ENCODE measurements at places on chromosomes 3 and 15.
A peak's percentile ranks its signal among the peaks of the same experiment; 100 is the strongest.

- H3K4me1 ChIP-seq = no peaks in the 10 kb centered on the region
- no peaks in the 10 kb centered on the region for H3K36me3 ChIP-seq
- 0 out of 2 replicates have a peak, but pooled peaks cover 4% of the 10 kb centered on the region for H3K27me3 ChIP-seq
- DNase-seq = no peak
- no peak overlapping the region for H3K27ac ChIP-seq
- H3K4me3 ChIP-seq = no peak overlapping the region
These were observed 127.1 kb downstream of the ABHD5 start for GRCh38 chr3:43817825-43818224.

GRCh38 chr3:57820479-57820878, 64.4 kb downstream of the SLMAP start:
- H3K36me3 ChIP-seq = no peaks in the 10 kb centered on the region
- H3K4me3 ChIP-seq = no peak overlapping the region
- no peak overlapping the region for H3K27ac ChIP-seq
- H3K27me3 ChIP-seq = no peaks in the 10 kb centered on the region
- peaks cover 17% of the 10 kb centered on the region for H3K4me1 ChIP-seq

DNA sequence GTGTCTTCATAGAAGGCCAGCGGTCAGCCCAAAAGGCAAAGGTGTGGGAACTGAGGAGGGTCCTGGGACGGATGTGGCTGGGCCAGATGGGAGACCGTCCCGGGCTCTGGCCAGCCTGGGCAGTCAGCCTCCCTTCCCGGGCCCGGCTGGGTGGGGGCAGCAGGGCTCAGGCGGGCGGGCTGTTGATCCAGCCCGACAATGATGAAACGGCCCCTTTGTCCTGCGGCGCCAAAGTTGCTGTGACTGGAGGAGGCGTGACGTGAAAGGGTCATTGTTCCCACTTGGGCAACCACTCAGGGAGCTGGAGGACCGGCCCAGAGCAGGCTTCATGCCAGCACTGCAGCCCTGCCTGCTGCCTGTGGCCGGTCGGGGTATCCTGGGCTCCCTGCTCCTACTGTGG, 16.5 kb downstream of the DUSP7 start:
- no peak overlapping the region for H3K4me3 ChIP-seq
- no peaks in the 10 kb centered on the region for H3K27me3 ChIP-seq
- no peak overlapping the region for H3K27ac ChIP-seq
- no peak for DNase-seq

DNA sequence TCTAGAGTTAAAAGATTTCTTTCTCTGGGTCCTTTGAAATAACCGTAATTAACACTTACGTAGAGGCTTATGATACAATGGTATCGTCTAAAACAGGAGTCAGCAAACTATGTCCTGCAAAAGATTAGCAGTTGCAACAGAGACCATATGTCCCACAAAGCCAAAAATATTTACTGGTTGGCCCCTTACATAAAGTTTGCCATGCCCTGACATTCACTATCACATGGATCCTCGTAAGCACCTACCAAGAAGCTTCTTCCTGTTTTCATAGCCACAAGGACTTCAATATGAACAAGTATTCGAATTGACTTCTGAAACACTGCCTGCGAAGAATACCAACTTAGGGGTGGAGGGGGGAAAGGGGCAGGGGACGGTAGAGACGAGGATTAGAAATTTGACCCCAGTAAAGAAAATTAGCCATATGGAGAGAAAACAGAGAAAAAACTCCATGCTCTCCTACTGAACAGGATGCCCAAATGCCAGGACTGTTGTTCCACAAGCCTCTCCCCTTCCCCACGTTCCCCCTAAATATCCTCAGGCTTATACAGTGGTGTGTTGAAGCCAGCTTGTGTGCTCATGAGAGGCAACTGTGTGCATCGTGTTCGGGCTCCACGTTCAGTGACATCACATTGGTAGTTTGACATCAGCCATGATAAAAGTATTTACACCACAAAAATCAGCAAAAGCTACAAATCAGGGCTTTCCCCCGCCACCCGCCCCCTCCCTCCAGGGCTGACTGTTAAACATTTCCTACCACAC, 144.1 kb upstream of the HES1 start:
- no peaks in the 10 kb centered on the region for H3K36me3 ChIP-seq
- H3K4me3 ChIP-seq = no peak overlapping the region
- H3K27ac ChIP-seq = no peak overlapping the region
- peaks cover 34% of the 10 kb centered on the region for H3K27me3 ChIP-seq
- no peak for DNase-seq

GRCh38 chr15:96353416-96353929, 23.0 kb downstream of the NR2F2 start:
- DNase-seq = no peak
- H3K27me3 ChIP-seq = no peaks in the 10 kb centered on the region
- no peaks in the 10 kb centered on the region for H3K36me3 ChIP-seq
- H3K4me3 ChIP-seq = peak overlapping the region; percentile 80
- peaks cover 43% of the 10 kb centered on the region for H3K4me1 ChIP-seq

DNA sequence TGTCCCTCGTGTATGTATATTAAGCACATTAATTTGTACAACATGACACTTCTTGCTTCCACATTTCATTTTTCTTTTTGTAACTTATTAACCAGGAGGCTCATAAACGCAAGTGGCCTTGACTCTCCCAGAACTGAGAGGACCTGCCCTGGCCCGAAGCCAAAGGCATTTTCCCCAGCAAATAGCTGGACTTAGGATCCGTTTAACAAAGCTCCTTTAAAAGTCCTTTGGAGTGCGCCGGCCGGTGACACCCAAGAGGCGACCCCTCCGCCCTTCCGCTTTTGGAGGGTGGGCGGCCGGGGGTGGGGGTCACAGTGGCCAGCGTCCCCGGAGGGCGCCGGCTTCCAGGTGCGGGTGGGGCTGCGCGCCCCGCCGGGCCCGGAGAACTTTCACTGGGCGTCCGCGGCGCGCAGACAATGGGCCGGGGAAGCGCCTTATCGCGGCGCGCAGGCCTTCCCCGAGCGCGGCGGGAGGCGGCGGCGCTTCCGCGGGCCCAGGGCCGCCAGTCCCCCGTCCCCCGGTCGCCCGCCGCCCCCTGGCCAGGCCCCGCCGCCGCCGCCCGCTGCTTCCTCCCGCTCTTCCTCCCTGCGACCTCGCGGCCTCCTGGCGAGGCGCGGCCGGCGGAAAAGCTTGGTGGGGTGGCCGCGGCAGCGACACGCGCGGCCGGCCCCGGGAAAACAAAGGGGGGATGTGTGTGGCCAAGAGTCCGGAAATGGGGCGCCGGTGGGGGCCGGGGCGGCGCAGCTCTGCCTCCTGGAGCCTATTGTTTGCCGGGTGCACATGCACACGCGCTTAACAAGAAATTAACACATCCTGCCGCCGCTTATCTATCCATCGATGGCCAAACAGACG, 613.4 kb downstream of the MCTP2 start:
- H3K4me1 ChIP-seq = no peaks in the 10 kb centered on the region
- DNase-seq = peak; percentile 5
- no peak overlapping the region for H3K4me3 ChIP-seq
- no peaks in the 10 kb centered on the region for H3K36me3 ChIP-seq
- H3K27ac ChIP-seq = no peak overlapping the region
- no peaks in the 10 kb centered on the region for H3K27me3 ChIP-seq

GRCh38 chr15:61076598-61077170, 152.4 kb downstream of the RORA start:
- no peak overlapping the region for H3K27ac ChIP-seq
- H3K36me3 ChIP-seq = no peaks in the 10 kb centered on the region
- no peaks in the 10 kb centered on the region for H3K27me3 ChIP-seq
- H3K4me1 ChIP-seq = no peaks in the 10 kb centered on the region
- H3K4me3 ChIP-seq = no peak overlapping the region

- H3K4me3 ChIP-seq = no peak overlapping the region
- H3K36me3 ChIP-seq = no peaks in the 10 kb centered on the region
- H3K27ac ChIP-seq = no peak overlapping the region
- H3K4me1 ChIP-seq = peaks cover 7% of the 10 kb centered on the region
These were observed 64.4 kb downstream of the GTPBP8 start for GRCh38 chr3:113055201-113055600.

DNA sequence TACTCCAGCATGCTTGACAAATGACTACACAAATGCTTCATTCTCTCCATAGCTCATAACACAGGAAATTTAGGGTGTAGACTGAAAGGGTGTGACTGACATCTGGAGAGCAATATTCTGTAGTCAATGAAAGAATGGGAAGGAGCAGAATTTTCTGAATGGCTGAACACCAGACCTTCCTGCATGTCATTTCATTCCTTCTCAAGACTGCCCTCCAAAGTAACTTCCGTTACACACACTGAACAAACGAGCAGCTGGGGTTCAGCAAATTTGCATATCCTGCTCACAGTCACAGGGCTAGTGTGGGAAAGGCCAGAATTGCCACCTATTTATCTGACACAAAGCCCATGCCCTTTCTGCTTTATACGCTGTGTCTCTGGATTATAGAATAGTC, 325.0 kb upstream of the CFAP20DC start:
- H3K27ac ChIP-seq = no peak overlapping the region
- no peaks in the 10 kb centered on the region for H3K36me3 ChIP-seq
- H3K27me3 ChIP-seq = no peaks in the 10 kb centered on the region
- DNase-seq = no peak

GRCh38 chr3:179825527-179826246, 172.8 kb downstream of the USP13 start:
- no peak overlapping the region for H3K27ac ChIP-seq
- H3K36me3 ChIP-seq = no peaks in the 10 kb centered on the region
- no peaks in the 10 kb centered on the region for H3K4me1 ChIP-seq
- H3K4me3 ChIP-seq = no peak overlapping the region
- DNase-seq = no peak

DNA sequence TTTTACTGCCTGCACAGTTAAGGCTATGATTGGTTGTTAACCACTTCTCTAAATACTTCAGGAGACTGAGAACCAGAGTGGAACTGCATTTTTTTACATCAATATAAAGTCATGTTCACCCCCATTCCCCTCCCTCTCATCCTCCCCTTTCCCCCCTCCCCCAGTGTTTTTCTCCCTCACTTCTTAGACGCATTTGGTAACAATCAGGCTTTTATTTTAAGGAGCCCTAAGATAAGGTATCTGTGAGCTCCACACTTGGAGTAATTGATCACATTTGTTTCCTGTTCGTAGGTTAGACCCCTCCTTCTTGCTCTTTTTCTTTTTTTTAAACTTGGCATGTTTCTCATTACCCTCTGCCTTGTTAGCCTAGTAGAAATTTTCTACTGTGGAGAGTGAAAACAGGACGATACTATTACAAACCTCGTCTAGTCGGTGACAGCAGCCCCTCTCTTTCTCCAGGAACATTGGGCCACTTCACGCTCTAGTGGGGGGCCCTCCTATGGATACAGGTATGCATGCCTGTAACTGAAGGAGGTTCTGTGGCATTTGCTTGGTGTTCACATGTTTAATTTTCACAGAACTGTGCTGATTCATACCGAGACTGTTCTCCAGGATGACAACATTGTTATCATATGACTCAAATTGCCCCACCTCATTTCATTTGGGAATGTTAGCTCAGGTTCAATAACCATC, 314.4 kb downstream of the MECOM start:
- no peak overlapping the region for H3K27ac ChIP-seq
- H3K27me3 ChIP-seq = peaks cover 17% of the 10 kb centered on the region
- peak; percentile 41 for DNase-seq
- no peaks in the 10 kb centered on the region for H3K36me3 ChIP-seq
- no peak overlapping the region for H3K4me3 ChIP-seq

DNA sequence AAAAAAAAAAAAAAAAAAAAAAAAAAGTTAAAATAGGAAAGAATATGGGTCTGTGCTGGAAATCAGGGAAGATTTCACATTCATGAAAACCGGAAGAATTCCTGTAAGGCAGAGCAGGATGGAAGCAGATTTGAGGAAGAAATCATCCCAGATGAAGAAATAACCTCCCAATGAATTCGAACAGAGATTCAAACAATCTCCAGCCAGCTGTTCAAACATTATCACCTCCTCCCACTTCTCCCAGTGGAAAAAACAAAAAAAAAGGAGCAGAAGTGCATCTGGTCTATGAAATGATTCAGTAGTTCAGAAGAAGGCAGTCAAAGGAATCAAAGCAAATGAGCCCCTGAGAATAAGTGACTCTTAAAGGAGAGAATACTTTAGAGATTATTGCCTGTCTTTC, 33.1 kb downstream of the CP start:
- no peaks in the 10 kb centered on the region for H3K4me1 ChIP-seq
- no peaks in the 10 kb centered on the region for H3K36me3 ChIP-seq
- H3K4me3 ChIP-seq = no peak overlapping the region
- H3K27me3 ChIP-seq = no peaks in the 10 kb centered on the region
- no peak overlapping the region for H3K27ac ChIP-seq

- DNase-seq = no peak
- no peaks in the 10 kb centered on the region for H3K27me3 ChIP-seq
- no peaks in the 10 kb centered on the region for H3K36me3 ChIP-seq
- H3K27ac ChIP-seq = no peak overlapping the region
- no peak overlapping the region for H3K4me3 ChIP-seq
These were observed 522.6 kb downstream of the NAALADL2 start for GRCh38 chr3:175381685-175382084.

DNA sequence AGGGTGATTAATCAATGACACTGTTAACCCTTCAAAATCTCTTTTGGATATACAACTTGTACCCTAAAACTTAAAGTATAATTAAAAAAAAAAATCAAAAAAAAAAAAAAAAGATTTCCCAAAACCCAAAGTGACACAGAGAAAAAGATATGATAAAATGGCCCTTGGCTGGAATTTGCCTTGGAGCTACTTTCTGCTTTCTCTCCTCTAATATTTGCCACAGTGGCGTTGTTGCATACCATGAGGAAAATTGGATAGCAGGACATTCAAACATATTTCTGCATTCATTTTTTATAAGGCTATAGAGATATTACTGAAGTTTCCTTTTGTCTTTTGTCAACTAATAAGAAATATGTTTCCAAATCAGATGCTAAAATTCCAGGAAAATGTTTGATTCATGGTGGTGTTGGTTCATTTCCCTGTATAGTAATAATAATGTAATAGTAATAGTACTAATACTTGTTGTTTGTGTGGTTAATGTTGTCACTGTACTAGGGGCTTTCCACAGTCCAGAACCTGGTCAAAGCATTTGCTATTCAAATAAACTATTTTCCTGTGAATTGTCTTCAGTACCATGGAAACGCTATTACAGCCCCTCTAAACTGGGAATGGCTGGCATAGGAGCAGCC, 441.3 kb upstream of the THBS1 start:
- H3K4me1 ChIP-seq = peaks cover 48% of the 10 kb centered on the region
- no peaks in the 10 kb centered on the region for H3K27me3 ChIP-seq
- no peaks in the 10 kb centered on the region for H3K36me3 ChIP-seq
- H3K27ac ChIP-seq = peak overlapping the region; percentile 77
- no peak overlapping the region for H3K4me3 ChIP-seq

DNA sequence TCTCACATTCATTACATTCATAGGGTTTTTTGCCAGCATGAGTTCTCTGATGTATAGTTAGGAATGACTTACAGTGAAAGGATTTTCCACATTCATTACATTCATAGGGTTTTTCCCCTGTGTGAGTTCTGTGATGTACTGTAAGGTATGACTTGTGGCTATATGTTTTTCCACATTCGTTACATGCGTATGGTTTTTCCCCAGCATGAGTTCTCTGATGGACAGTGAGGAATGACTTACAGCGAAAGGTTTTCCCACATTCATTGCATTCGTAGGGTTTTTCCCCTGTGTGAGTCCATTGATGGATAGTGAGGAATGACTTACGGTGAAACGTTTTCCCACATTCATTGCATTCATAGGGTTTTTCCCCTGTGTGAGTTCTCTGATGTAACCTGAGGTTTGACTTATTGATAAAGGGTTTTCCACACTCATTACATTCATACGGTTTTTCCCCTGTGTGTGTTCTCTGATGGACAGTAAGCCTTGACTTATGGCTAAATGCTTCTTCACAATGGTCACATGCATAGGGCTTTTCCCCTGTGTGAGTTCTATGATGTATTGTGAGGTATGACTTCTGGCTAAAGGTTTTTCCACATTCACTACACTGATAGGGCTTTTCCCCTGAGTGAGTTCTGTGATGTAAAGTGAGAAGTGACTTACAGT, 47.4 kb downstream of the ZNF717 start:
- peak; percentile 36 for DNase-seq
- no peaks in the 10 kb centered on the region for H3K4me1 ChIP-seq
- H3K27ac ChIP-seq = no peak overlapping the region
- no peak overlapping the region for H3K4me3 ChIP-seq

All from GM23248 (cell line).